Progenitor cell of endocrine pancreas (in vitro differentiated cells): ENCODE measurements at places on chromosomes 5 and 9. TPM values are rescaled to one million over a fixed set of nuclear protein-coding genes. Genes with fewer than 3 reads are reported as not detected.

The PCDHB2 gene
- total RNA-seq = 75.5 and 80.4 TPM in 2 replicates

The DYNC2I2 gene
- total RNA-seq = 83.4 and 85.4 TPM in 2 replicates

The LAMC3 gene
- 0.12 and 0.27 TPM in 2 replicates for total RNA-seq

The IL3 gene
- total RNA-seq = not detected in 2 replicates

The SLC25A2 gene
- 1.1 and 1.2 TPM in 2 replicates for total RNA-seq

The CCL21 gene
- total RNA-seq = not detected in 2 replicates
